Fibroblast of lung (primary cell): ENCODE measurements at places on chromosomes 4 and X. TPM values are rescaled to one million over a fixed set of nuclear protein-coding genes. Genes with fewer than 3 reads are reported as not detected.

The CT83 gene
- not detected in 2 replicates for polyA plus RNA-seq

The ASB12 gene
- polyA plus RNA-seq: not detected in 2 replicates

The AMTN gene
- not detected in 2 replicates for polyA plus RNA-seq

The CENPVL2 gene
- not detected in 2 replicates for polyA plus RNA-seq

The CABS1 gene
- polyA plus RNA-seq: not detected in 2 replicates

The DNAAF6 gene
- polyA plus RNA-seq: not detected in 2 replicates

The FAM9B gene
- not detected in 2 replicates for polyA plus RNA-seq

The TACR3 gene
- polyA plus RNA-seq: 0.01 and 0.08 TPM in 2 replicates

DNA sequence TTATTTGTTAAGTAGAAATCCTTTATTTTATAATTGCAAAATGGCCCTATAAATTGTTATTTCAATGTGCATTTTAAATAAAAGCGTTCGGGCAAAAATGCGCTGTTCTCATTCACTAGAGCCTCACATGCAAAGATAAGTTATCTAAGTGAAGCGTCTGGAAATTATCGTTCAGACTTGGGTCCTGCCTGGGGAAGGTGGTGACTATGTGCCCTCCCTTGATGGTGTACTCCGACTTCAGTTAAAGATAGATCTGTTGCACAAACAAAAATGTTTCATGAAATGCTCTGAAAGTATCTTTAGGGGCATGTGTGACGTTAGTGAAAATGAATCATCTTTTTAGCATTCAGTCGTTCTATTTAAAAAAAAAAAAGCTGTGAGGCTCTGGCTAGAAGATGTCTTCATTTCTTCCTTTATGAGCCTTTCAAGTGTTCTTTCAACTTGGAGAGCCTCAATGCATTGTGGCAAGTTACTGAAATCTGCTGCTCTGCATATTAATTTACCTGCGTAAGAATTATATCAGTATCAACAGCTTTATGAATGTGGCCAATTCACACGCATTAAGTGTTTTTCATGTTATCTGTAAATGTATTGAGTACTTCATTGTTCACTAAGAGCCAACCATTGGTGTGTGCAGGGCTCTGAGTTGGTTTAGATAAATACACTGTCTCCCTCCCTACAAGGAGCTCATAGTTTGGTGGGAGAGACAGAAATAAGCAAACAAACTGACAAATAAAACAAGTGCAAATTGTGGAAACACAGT lies 83.0 kb downstream of the AFF1 start:
- peaks cover 4% of the 10 kb centered on the region for H3K4me1 ChIP-seq
- no peaks in the 10 kb centered on the region for H3K36me3 ChIP-seq
- no peak overlapping the region for H3K27ac ChIP-seq
- peak; percentile 84 for DNase-seq

DNA sequence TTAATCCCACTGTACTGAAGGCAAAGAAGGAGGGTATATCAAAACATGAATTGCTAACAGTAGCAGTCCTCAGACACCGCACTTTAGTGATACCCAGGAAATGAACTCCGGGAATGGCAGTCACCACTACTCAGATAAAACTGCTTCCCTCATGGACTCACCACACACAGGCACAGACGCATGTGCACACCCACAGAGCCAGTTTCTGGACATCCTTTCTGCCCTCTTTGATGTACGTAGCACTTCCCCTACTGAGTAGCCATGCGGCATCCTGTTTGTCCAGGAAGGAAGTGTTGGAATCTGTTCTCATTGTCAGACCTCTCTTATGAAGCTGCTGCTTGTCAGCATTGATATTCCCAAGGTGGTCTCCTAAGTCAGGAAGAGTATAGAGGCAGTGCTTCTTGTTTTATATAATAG lies 95.7 kb downstream of the DCLK2 start:
- no peak for DNase-seq
- no peak overlapping the region for H3K27ac ChIP-seq
- peaks cover 3% of the 10 kb centered on the region for H3K4me1 ChIP-seq
- H3K27me3 ChIP-seq: no peaks in the 10 kb centered on the region

DNA sequence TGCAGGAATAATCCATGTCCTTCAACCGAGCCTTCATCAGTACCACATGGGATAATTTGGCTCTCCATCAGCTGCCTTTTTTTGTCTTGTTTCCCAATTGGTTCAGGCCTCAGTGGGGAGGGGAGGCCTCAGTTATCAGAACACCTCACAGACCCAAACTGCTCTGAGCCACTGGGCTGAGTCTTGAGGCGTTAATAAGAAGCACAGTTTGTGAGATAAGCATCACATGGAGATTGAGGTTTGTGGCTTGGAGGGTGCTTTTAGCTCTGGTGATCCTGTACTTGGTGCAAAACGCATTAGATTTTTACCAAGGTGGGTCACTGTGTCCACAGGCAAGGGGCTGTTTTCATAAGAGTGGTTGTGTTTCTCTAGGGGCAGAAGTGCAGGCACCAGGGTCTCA lies 82.8 kb upstream of the HPF1 start:
- H3K4me3 ChIP-seq: no peak overlapping the region
- H3K36me3 ChIP-seq: no peaks in the 10 kb centered on the region
- H3K27ac ChIP-seq: no peak overlapping the region
- DNase-seq: no peak
- no peaks in the 10 kb centered on the region for H3K4me1 ChIP-seq

- H3K4me1 ChIP-seq: no peaks in the 10 kb centered on the region
- no peaks in the 10 kb centered on the region for H3K36me3 ChIP-seq
- H3K27me3 ChIP-seq: no peaks in the 10 kb centered on the region
- no peak overlapping the region for H3K4me3 ChIP-seq
- peak; percentile 78 for DNase-seq
- H3K27ac ChIP-seq: no peak overlapping the region
These were observed 95.8 kb upstream of the TET2 start for GRCh38 chr4:105050896-105051295.

DNA sequence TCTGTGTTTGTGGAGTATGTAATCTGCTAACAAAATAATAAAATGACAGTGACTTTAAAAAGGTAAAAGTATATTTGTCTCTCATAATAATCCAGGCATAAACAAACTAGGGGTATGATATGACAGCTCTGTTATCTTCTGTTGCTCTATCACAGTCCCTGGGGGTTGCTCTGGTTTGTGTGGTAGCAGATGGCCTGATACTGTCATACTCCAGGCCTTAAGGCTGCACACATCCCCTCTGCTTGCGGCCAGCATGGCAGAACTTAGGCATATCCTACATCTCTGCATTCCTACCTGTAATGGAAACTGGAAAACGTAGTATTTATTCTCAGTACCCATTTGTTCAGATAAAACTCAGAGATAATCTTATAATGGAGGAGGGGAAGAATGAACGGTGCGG lies 117.9 kb upstream of the HAND2 start:
- DNase-seq: no peak
- H3K36me3 ChIP-seq: no peaks in the 10 kb centered on the region
- H3K27ac ChIP-seq: no peak overlapping the region
- no peaks in the 10 kb centered on the region for H3K4me1 ChIP-seq
- H3K4me3 ChIP-seq: no peak overlapping the region
- no peaks in the 10 kb centered on the region for H3K27me3 ChIP-seq

- no peaks in the 10 kb centered on the region for H3K4me1 ChIP-seq
- H3K4me3 ChIP-seq: no peak overlapping the region
- DNase-seq: no peak
- no peaks in the 10 kb centered on the region for H3K36me3 ChIP-seq
- H3K27me3 ChIP-seq: peaks cover 2% of the 10 kb centered on the region
These were observed 15.6 kb upstream of the RASL11B start for GRCh38 chr4:52846502-52846901.

DNA sequence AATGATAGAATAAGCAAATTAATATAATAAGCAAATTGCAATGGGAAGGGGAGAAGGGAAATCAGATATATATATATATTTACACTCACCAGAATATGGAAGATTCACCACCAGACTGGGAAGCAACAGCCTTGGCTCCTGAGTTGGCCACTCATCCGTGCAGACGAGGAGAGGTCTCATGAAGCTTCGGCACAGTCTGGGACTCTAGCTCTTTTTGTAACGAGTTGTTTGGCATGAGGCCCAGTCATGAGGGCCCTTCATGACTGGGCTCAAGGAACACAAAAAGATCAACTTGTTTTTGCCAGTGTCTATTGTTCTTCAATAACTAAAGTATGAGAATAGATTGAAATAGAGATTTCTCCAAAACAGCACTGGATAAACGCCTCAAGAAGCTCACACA lies 176.4 kb downstream of the ADGRA3 start:
- no peak overlapping the region for H3K27ac ChIP-seq
- no peak overlapping the region for H3K4me3 ChIP-seq
- DNase-seq: no peak
- H3K4me1 ChIP-seq: no peaks in the 10 kb centered on the region
- no peaks in the 10 kb centered on the region for H3K27me3 ChIP-seq
- no peaks in the 10 kb centered on the region for H3K36me3 ChIP-seq

- no peak overlapping the region for H3K27ac ChIP-seq
- H3K4me1 ChIP-seq: no peaks in the 10 kb centered on the region
- no peaks in the 10 kb centered on the region for H3K27me3 ChIP-seq
- no peak for DNase-seq
- H3K4me3 ChIP-seq: no peak overlapping the region
These were observed 38.5 kb downstream of the NEK1 start for GRCh38 chr4:169573889-169574288.

GRCh38 chrX:155857561-155857960 lies 23.6 kb upstream of the VAMP7 start:
- H3K27ac ChIP-seq: no peak overlapping the region
- DNase-seq: peak; percentile 9
- H3K27me3 ChIP-seq: no peaks in the 10 kb centered on the region
- H3K4me3 ChIP-seq: no peak overlapping the region
- no peaks in the 10 kb centered on the region for H3K4me1 ChIP-seq

GRCh38 chrX:148872161-148872535 lies 371.7 kb downstream of the AFF2 start:
- peak; percentile 9 for DNase-seq
- no peak overlapping the region for H3K4me3 ChIP-seq
- no peaks in the 10 kb centered on the region for H3K27me3 ChIP-seq
- H3K4me1 ChIP-seq: peaks cover 5% of the 10 kb centered on the region
- H3K36me3 ChIP-seq: no peaks in the 10 kb centered on the region
- H3K27ac ChIP-seq: no peak overlapping the region

- DNase-seq: peak; percentile 24
- H3K27me3 ChIP-seq: no peaks in the 10 kb centered on the region
- peak within 1 kb of the TSS; percentile 92 for H3K27ac ChIP-seq
- H3K4me1 ChIP-seq: peaks cover 6% of the 10 kb centered on the region
These were observed at the start of gene ANKRD37 for GRCh38 chr4:185396724-185397385. ANKRD37 (plus strand) TSS chr4:185396841; CDS start chr4:185396924, 83 bp downstream.

GRCh38 chr4:3040452-3041191 lies 33.7 kb downstream of the HTT-AS start:
- H3K27me3 ChIP-seq: peaks cover 4% of the 10 kb centered on the region
- H3K27ac ChIP-seq: no peak overlapping the region
- H3K36me3 ChIP-seq: no peaks in the 10 kb centered on the region
- H3K4me1 ChIP-seq: peaks cover 7% of the 10 kb centered on the region

DNA sequence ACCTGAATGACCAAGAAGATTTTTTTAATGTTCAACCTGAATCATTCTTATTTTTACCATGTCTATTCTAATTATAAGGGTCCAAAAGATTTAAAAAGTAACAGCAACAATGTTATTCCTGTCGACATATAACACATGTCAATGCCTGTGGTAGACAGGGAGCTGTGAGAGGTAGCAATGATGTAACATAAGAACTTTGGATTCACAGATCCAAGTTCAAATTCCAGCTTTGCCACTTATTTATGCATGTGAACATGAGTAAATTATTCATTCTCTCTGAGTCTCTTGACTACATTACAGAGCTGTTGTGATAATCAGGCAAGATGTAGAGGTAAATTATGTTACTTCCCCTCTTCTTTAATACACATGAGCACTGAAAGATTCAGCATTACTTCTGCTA lies 54.5 kb downstream of the KLHL8 start:
- no peaks in the 10 kb centered on the region for H3K27me3 ChIP-seq
- H3K4me1 ChIP-seq: no peaks in the 10 kb centered on the region
- H3K27ac ChIP-seq: no peak overlapping the region
- no peak overlapping the region for H3K4me3 ChIP-seq
- H3K36me3 ChIP-seq: no peaks in the 10 kb centered on the region

DNA sequence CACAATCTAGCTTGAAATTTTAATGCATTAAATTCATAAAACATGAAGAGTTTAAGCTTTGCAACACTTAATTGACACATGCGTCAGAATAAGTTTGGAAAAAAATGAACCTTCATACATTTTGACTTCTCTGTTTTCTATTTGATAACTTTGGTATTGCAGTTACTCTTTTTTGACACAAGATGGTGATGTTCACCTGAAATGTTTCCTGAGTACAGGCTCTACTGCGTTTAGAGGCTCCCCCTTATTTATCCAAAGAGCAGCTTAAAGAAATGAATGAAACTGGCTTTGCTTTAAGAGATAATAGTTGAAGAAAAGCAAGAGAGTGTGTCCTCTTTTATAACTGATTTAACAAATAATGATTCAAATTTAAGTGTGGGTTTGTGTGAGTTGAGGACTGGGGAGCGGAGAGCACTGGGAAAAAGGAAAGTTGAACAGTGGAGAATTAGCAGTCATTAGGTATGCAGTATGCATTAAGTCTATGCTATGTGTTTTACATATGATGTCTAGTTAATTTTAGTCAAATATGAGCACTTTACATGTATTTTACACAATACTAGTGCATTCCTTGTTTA lies 180.6 kb upstream of the NUDT6 start:
- no peaks in the 10 kb centered on the region for H3K27me3 ChIP-seq
- no peaks in the 10 kb centered on the region for H3K4me1 ChIP-seq
- DNase-seq: peak; percentile 52
- H3K4me3 ChIP-seq: no peak overlapping the region
- no peaks in the 10 kb centered on the region for H3K36me3 ChIP-seq

DNA sequence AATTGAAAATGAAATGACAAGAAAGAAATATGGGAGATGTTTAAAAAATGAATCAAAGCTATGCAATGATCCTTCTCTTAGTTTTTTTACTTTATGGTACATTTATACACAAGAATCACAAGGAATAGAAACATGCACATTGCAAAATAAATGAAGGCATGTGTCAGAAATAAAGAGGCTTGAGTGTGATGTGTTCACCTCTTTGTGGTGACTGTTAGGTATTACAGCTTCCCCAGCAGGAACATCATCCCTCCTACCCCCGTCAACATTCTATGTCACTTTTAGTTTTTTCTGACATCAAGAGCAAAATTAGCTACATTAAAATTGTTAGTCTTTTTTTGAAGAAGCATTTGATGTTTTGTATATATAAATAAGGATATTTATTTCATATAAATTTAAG lies 214.8 kb downstream of the SLC4A4 start:
- no peaks in the 10 kb centered on the region for H3K36me3 ChIP-seq
- H3K27me3 ChIP-seq: no peaks in the 10 kb centered on the region
- H3K4me3 ChIP-seq: no peak overlapping the region
- peaks cover 12% of the 10 kb centered on the region for H3K4me1 ChIP-seq

DNA sequence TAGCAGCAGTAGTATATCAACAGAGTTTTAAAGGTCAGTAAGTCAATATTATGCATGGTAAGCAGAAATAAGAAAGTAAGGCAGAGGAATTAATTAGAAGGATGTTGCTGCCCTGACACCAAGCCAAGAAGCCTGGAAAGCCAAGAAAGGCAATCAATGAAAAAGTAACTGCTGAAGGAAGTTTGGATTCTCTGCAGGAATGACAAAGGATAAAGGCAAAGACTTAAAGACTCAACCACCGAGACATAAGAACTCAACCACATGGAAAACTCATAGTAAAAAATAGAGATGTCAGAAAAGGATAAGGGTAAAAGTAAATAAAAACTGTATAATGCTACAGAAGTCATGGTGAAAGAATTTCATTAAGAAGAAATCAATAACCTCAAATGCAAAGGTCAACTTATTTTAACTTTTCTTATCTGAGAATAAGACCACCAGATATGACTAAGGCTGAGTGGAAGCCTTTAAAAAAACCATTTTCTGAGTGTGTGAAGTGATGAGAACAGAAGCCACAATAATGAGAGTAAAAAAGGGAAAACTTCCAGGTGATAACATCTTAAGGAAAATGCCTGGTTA lies 55.2 kb downstream of the NEK1 start:
- H3K36me3 ChIP-seq: no peaks in the 10 kb centered on the region
- no peak overlapping the region for H3K4me3 ChIP-seq
- DNase-seq: peak; percentile 90
- H3K4me1 ChIP-seq: no peaks in the 10 kb centered on the region
- no peaks in the 10 kb centered on the region for H3K27me3 ChIP-seq
- H3K27ac ChIP-seq: no peak overlapping the region
